ENCODE measurements at places on chromosomes 1 and 21.

- DNase-seq: no peak
Measured at GRCh38 chr21:35217504-35218060, 168.5 kb upstream of the RUNX1 start.

- no peak for DNase-seq
Measured at GRCh38 chr1:99943223-99943794, 26.5 kb upstream of the SLC35A3 start.

- no peak for DNase-seq
Measured at GRCh38 chr1:1775327-1776226, 2.7 kb downstream of the NADK start.

GRCh38 chr1:8580566-8580965 lies 236.9 kb downstream of the RERE start:
- DNase-seq: no peak

GRCh38 chr21:31616216-31616615 lies 43.3 kb upstream of the SOD1 start:
- no peak for DNase-seq

- no peak for DNase-seq
Measured at GRCh38 chr21:29803191-29803590, 136.6 kb downstream of the GRIK1 start.

GRCh38 chr1:960363-961131 lies at the start of gene KLHL17:
TSS of gene KLHL17 (plus strand) at chr1:960584. CDS start at chr1:960694, 110 bp downstream.
- DNase-seq: peak; percentile 24
